ENCODE measurements at places on chromosomes 2 and 18.

GRCh38 chr2:7825591-7826312 is 856.1 kb upstream of the ID2 start:
- no peak for DNase-seq

DNA sequence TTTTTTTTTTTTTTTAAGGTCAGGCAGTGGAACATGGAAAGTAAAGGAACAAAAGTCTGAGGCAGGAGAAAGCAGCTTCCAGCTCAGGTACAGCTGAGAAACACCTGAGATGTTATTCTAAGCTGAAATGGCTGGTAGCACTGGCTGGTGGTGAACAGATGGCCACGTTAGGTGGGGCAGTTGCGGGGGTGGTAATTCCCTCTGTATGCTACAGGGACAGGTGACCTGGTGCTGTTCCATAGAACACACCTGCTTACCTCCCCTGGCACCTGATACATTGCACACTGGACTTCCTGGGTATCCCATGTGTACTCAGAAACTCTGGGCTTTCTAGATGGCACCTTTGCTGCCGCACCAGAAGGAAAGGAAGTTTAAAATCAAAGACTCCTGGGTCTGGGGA is 333.3 kb downstream of the SLC8A1 start:
- DNase-seq, result peak; percentile 24

- no peak for DNase-seq
These were observed 44.0 kb upstream of the UBE2F start for GRCh38 chr2:237922641-237923361.

GRCh38 chr2:152623076-152623740 is 94.1 kb downstream of the PRPF40A start:
- DNase-seq, result no peak

- DNase-seq, result peak; percentile 38
These were observed 105.9 kb upstream of the ID2 start for GRCh38 chr2:8575834-8576423.

DNA sequence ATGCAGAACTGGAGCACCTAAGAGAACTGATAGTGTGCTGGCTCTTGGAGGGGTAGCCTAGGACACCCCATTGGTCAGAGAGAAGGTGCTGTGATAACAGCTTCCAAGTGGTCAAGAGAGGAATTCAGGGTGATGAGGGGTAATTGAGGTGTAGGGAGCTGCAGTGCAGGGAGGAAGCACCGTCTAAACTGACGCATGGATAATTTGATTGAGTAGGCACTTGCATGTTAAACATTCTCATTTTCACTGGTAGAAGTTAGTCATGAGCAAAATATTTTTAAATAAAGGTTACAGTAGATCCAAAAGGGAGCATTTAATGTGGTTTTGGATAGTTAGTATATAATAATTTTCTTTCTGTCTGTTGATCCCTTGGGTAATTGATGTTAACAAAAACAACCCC is 155.1 kb upstream of the TCF4 start:
- DNase-seq, result no peak

GRCh38 chr2:39506215-39506614 is 69.1 kb upstream of the MAP4K3 start:
- no peak for DNase-seq
